ENCODE measurements at places on chromosomes 5 and 9.

DNA sequence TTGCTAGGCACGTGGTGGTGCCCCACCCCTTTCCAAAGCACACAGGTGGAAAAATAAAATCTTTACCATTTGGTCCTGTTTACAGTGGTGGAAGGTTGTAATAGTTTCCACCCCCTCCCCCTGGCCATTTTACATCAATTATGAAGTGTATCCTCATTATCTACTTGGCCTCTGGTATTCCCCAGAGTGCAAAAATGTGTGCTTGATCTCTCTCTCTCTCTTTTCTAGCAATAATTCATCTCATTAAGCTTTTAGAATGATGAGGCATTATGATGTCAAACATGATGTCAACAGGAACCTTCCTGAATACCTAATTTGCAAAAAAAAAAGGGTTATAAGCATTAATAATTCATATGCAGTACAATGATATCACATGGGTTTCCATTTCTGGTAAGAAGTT is 3.1 kb downstream of the PDE8B start:
- no peak for DNase-seq

DNA sequence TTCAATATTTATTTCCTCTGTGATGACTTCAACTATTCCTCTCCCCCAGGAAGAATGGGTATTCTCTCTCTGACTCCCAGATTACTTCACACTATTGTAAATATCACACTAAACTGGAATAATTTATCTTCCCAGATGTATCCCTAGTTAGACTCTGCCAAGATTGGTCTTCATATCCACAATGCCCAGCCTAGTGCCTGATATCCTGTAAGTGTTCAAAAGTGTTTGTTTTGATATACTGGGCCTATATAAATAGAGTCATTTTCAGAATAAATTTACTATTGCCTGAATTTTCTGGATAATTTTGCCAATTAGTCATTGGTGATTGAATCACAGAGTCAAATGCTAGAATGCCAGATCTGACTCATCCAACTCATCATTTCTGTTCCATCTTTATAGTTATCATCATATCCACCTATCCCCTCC is 143.7 kb upstream of the TNC start:
- DNase-seq: no peak

- no peak for DNase-seq
These were observed 9.5 kb upstream of the DPYSL3 start for GRCh38 chr5:147519380-147519779.

- no peak for DNase-seq
These were observed 186.7 kb downstream of the C9orf50 start for GRCh38 chr9:129434187-129434586.

- no peak for DNase-seq
These were observed 64.9 kb downstream of the SERINC5 start for GRCh38 chr5:80190960-80191359.

DNA sequence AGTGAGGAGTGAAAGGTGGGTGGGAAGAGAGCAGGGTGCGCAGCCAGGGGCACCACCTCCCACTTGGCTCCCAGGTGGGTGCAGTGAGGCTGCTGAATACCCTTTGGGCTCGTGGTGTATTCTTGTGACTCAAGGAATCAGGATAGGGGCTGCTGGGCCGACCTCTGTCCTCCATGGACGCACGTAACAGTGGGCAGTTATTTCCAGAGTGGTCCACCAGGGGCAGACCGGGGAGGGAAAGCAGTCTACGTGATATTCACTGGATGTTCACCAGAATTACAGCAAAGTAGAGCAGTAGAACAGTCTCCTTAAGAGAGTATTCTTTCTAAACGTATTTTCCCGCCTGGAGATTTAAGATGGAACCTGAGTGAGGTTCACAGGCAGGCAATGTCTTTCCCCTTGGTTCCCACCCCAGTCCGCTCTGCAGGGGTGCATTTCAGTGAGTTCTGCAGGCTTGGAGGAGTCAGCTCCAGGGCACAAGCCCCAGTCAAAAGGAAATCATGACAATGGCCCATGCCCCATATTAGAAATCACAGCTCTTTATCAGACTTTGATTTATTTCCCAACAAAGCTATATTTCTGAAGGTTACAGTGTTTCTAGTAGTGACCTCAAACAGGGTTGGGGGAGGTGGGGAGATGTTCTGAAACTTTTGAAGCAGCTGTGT is 88.7 kb downstream of the SYK start:
- DNase-seq: no peak

- DNase-seq: no peak
These were observed 37.8 kb downstream of the MEF2C start for GRCh38 chr5:88845081-88845697.

- no peak for DNase-seq
These were observed 113.8 kb downstream of the MSX2 start for GRCh38 chr5:174837919-174838902.

All from stimulated activated CD4-positive, alpha-beta T cell treated with anti-CD3 and anti-CD28 coated beads, Interleukin-15, amount 100 ng/mL, for 1 hour (primary cell).